ENCODE measurements at places on chromosomes 1 and 21.

DNA sequence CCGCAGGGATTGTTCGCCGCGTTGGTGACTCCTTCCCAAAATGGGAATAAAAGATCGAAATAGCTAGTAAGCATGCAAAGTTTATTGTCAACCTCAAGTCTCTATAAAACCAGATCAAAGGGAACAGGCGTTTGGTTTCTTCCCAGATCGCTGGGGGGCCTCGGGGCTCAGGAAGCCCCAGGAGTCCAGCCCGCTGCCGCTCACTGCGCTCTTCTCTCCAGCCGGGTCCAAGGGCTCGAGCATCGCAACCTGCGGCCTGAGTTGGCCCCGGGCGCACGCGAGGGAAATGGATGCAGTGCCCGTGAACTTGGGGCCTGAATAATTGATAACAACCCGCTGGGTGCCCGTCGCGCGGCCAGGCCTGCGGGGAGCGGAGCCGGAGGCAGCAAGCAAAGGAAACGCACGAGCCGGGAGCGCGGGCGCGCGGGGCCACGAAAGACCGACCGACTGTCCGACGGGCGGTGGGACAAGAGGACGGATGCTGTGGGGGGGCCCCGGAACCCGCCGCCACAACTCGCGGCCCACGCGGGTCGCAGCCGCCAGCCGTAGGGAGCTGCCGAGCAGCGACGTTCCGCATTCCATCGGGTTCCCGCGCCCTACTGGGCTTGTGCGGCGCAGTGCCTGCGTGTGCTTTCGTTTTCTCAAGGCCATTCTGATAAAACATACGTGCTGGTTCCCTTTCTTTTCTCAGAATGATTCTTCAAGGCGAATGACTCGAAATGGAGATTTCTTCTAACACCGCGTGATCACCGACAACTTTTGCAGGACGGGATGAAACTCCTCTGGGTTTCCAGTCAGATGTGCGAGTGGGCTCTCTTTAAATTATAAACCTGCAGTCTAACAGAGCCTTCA, 14.0 kb upstream of the ALX3 start:
- no peak for DNase-seq

GRCh38 chr1:91498035-91498434, 2.6 kb upstream of the CDC7 start:
- no peak for DNase-seq

- no peak for DNase-seq
Observed at GRCh38 chr1:9473032-9473807, 66.0 kb upstream of the SLC25A33 start.

- DNase-seq, result no peak
Observed at GRCh38 chr1:17163789-17164666, 40.9 kb upstream of the PADI1 start.

DNA sequence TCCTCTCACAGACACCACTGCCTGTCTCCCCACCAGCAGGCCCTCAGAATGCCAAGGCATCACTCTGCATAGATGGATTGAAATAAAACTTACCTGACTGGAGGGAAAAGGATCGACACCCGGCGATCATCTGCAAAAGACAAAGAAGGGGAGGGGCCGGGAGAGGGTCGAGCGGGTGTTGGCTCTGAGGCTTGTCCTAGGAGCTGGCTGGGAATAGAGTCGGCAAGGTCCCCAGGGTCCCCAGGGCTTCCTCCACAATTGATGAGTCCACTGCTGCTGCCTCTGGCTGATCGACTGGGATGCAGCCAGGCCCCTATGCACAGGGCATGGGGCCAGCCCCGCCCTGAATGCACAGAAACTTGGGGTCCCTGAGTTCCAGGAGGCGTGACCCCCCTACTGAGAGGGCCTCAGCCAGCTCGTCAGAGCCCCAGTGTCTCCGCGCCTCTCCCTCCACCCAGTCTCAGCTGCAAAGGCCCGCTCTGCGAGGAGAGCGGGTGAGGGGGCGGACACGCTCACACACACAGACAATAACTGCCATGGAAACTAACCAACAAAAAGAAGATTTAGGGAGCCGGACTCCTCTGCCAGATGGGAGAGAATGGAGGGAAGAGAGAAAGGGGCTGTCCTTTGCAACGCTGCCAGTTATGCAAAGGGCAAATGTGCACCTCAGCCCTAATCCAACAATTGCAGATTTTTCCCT, at the start of gene KLHDC8A:
TSS of gene KLHDC8A (minus strand) at position 483 of the 700 bp plus-strand sequence. CDS start 13,318 bp downstream, outside the sequence.
- DNase-seq, result no peak

DNA sequence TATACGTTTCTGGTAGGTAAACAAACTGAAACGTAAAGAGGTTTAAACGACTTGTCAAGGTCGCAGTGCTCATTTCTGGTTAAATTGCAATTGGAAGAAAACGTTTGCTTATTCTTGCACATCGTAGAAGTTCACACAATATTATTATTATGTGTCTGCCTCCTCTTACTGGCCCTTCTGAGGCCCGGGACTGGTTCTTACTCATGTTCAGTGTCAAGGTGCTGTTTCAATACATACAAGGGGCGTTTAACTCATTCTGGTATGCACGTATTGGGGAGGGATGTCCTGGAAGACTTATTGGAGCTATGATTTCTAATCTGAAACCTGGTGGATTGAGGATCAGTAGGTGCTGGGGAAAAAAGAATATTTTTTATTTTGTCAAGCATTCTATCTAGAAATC, 932 bp downstream of the RPF1 start:
- DNase-seq, result no peak

DNA sequence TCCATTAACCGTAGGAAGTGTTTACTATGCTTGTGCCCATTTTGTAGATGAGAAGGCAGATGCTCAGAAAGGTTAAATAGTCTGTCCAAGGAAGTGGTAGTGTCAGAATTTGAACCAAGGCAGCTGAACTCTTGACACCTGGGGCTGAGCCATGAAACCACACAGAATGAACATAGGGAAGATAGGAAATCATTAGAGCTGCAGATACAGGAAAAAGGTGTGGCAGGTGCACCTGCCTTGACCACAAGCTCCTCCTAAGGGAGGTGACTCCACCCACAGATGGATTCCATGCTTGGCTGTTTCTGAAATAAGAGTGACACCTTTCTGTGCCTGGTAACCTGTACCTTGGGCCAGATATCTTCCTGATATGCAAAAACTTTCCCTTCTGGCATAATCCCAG, 69.9 kb upstream of the IGSF21 start:
- DNase-seq, result no peak

GRCh38 chr1:60151311-60151710, 77.7 kb upstream of the C1orf87 start:
- no peak for DNase-seq

GRCh38 chr21:31201144-31201543, 142.9 kb downstream of the TIAM1 start:
- DNase-seq, result no peak
